ENCODE measurements at places on chromosomes 3 and 15.
A peak's percentile ranks its signal among the peaks of the same experiment; 100 is the strongest.

GRCh38 chr3:16402451-16402850, 111.0 kb downstream of the RFTN1 start:
- DNase-seq: no peak

- DNase-seq: no peak
Measured at GRCh38 chr3:14278799-14279625, 100.4 kb downstream of the LSM3 start.

DNA sequence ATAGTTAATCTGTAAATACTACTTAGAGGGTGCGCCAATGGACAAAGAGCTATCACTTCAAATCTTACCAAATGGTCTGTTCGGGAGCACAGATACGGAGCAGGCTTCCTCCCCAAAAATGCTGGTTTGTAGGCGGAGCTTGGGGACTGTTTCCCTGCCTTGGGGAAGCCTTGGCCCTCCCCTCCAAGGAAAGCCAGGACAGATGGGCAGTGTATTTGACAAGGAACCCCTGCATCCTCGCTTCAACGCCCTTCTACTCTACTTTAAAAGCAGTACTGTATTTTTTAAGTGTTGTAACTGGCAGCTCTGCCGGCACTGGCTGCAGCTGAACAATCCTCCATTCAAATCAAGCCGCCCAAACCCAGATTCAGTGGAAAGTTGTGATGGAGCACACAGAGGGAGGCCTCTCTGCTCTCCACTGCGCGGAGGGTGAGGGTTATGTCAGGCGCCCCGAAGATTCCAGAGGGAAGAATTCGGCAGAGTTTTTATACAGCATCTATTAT, 83.1 kb upstream of the FNDC3B start:
- DNase-seq: no peak

DNA sequence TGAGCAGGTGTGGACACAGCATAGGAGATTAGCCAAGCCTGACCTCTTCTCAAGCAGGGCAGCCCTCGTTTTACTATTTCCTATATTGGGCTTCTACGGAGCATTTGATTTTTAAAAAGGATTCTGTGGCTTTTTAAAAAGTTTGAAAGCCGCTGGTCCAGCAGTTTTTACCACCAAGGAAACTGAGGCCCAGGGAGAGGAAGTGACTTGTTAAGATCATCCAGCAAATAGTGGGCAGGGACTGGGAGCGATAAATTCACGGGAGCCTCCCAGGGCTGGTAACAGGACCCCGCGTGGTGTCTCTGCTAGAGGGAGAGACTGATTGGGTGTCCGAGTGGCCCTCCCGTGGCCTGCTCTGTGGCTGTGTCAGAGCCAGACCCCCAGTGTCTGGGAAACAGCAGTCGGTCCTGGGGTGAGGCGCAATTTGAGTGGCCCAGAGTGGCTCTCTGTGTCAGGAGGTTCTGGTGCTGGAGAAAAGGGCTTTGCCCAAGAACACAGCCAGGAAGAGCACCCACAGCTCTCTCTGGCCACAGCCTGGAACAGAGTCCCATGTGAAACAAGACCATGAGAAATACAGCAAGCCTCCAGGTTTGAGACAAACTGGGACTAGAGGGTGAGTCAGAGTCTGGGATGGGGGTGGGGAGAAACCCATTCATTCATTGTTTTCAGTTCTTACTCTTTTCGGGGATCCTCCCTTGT, 4.2 kb downstream of the FURIN start:
- peak; percentile 26 for DNase-seq

- DNase-seq: no peak
Measured at GRCh38 chr15:41464889-41465580, 28.6 kb upstream of the ITPKA start.

GRCh38 chr3:61425356-61425755, 136.0 kb upstream of the PTPRG start:
- no peak for DNase-seq

- no peak for DNase-seq
Measured at GRCh38 chr15:31554261-31554660, 227.6 kb downstream of the KLF13 start.

DNA sequence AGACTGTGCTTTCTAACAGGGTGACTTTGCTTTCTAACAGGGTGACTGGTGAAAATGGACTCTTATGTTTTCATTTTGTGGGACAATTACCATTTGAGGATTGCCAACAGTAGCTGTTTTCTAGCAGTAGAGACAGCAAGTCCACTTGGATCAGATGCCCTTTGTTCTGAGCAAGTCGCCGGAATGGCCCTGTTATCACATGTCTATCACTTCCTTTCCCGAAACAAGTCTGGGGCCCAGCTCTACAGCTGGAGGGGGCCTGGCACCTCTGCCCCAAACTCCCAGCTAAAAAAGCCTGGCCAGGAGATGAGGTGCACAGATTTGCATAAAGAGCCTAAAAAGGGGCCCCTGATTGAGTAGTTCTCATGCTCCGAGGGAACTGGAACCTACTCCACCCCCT, 44.6 kb downstream of the THBS1 start:
- no peak for DNase-seq

DNA sequence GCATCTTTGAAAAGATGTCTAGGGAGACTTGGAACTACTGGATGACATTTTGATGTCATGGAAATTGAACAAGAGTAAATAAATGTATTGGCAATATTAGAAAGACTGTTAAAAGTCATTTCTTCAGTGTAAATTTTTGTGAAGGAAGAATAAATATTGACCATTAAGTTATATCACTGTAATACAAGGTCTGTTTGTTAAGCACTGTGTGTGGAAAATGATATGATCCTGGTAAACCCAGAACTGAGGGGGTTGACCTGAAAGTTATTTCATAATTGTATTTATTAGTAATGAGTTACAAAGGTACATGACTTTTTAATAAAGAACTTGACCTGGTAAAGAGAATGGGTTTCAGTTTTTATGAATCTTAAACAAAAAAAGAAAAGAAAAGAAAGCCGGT, 106.6 kb downstream of the B3GALNT1 start:
- DNase-seq: no peak

DNA sequence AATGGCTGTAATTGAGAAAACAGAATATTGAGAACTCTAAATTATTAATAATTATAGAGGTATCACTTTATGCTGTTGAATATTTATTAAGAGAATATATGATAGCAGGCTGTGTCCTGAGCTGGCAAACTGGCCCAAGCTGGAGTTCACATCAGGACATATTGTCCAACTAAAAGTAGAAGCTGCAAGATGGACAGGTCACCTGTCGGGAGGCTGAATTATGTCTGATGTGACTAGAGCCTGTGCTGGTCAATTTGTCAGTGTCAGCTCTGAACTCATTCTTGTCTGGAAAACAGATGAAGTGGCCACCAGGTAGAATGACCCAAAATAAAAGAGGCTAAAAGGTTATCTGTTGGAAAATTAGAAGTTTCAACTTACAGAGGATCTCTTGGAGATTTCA, 392.2 kb downstream of the LRTM1 start:
- no peak for DNase-seq

DNA sequence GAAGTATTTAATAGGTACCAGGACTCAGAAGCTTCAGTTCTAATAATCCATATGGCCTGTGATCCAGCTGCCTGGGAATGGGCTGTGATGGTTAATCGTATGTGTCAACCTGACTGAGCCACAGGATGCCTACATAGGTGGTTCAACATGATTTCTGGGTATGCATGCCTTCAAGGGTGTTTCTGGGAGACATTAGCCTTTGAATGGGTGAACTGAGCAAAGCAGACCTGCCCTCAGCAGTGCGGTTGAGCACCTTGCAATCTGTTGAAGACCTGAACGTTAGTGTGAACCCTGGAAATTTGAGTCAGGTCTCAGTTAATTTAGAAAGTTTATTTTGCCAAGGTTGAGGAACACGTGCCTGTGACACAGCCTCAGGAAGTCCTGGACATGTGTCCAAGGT, 22.8 kb upstream of the TKT start:
- no peak for DNase-seq

- no peak for DNase-seq
Measured at GRCh38 chr3:15645740-15646501, 44.4 kb downstream of the BTD start.

DNA sequence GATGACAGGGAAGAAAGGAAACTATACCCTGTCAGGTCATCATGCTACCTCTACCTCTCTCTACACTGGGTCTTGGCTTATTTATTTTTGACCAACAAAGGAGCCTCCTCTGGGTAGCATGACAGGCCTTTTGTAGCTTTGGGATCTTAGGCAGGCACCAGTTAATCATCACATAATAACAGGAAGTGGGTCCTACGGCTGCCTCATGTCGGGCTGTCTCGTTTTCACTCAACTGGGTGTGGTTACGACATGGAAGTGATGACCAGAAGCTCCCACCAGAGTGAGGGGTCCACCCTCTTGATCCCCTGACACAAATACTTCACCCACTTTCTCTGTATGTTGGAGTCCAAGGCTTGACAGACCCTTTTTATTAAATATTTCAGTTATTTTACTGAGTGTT, 105.3 kb downstream of the CD47 start:
- DNase-seq: no peak

- DNase-seq: no peak
Measured at GRCh38 chr15:56734013-56734635, 815 bp upstream of the ZNF280D start.

DNA sequence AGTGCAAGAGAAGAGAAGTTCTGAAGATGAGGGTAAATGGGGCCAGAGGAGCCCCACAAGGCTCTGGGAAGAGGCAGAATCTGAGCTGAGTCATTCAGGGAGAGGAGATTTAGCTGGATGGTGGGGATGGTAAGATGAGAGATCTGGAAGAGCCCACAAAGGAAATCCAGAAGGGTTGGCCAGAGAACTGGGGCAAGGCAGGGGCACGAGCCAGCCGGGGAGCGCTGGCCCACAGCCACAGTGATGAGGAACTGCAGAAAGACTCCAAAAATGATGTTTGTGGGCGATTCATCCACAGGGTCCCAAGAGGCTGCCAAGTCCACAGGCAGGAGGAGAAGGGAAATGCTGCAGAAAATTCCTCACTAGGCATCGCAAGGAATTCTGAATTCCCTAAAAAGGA, 75.9 kb upstream of the ATP2B2 start:
- DNase-seq: no peak

GRCh38 chr3:107208100-107208499, 169.1 kb upstream of the CCDC54 start:
- DNase-seq: no peak

GRCh38 chr15:37199545-37199944, 99.2 kb upstream of the MEIS2 start:
- no peak for DNase-seq

GRCh38 chr3:20060974-20061685, 20.9 kb downstream of the KAT2B start:
- no peak for DNase-seq
